Activated CD8-positive, alpha-beta T cell treated with anti-CD3 and anti-CD28 coated beads, Interleukin-2, amount 10 ng/mL, durations not matched to agents 7 days and 5 days (primary cell): ENCODE measurements at places on chromosomes 3 and 15.

- DNase-seq = no peak
Measured at GRCh38 chr3:9721015-9721699, 10.4 kb upstream of the BRPF1 start.

DNA sequence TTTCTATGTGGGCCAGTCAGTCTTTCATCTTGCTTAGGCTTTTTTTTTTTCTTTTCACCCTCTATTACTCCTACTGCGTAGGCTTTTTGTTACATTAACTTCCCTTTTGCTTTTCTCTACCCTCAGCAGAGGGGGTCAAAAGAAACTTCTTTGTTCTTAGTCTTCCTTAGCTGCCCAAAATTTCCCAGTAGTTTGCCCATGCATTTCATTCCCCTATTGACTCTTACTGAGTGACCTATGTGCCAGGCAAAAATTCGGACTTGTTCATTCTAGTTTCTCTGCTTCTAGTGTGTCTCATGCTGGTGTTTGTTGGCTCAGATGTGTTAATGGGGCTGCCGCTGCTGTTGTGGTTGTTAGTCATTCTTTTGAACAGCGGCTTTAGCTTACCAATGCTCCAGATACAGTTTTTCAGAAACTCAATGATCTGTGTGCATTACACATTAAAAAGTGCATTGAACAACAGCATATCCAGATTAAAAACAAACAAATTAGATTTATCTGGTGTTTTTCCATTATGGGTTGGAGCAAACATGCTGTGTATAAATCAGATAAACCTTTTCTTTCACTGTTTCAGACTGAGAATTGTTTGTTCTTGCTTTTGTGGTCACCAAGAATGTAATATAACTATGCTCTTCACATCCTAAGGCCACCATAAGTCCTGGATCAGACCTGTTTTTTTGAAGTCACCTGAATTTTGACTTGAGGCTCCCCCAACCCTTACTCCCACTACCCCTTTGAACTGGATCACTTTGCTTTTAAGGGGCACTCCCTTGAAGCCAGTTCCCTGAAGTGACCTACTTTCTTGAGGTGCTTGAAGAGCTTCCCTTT lies 43.1 kb downstream of the PDE8A start:
- DNase-seq = no peak

- DNase-seq = no peak
Measured at GRCh38 chr3:73296859-73297258, 235.4 kb downstream of the EBLN2 start.

GRCh38 chr3:53167418-53168174 lies 6.6 kb downstream of the PRKCD start:
- no peak for DNase-seq

DNA sequence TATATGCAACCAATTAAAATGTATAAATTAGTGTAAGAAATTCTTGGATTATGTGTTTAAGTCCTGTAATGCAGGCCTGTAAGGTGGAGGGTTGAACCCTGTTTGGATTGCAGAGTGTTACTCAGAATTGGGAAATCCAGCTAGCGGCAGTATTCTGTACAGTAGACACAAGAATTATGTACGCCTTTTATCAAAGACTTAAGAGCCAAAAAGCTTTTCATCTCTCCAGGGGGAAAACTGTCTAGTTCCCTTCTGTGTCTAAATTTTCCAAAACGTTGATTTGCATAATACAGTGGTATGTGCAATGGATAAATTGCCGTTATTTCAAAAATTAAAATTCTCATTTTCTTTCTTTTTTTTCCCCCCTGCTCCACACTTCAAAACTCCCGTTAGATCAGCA lies 65.4 kb upstream of the ACAD9 start:
- no peak for DNase-seq

- DNase-seq = no peak
Measured at GRCh38 chr3:172315401-172316091, 132.7 kb downstream of the GHSR start.

DNA sequence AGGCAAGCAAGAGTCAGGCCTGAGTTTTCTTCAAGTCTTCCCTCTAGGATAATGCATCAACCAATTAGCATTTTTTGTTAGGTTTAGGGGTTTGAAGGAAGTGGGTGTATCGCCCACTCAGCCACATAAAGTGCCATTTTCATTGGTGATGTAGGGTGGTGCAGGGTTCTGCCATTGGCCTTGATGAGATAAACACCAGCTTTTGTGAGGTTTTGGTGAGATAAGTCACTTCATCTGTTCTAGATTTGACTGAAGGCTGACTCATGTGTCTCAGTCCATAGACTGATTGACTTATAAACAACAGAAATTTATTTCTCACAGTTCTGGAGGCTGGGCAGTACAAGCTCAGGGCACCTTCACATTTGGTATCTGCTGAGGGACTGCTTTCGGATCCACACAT lies 84.5 kb upstream of the C3orf80 start:
- DNase-seq = no peak

DNA sequence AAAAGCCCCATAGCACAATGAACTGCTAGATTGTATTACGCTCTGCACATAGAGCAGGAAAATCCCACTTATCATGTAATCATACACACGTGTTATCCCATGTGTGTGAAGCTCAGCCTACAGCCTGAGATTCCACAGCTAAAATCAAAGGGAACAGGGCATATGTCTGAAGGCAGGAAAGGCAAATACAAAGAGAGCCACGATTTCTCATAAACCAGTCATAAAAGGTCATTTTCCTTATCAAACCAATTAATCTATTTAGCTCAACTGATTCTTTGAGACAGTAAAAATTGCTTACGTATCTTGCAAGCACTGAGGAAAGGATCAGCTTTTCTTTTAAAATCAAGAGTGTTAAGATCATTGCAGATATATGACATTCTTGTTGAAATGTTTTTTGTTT lies 199.5 kb upstream of the TBL1XR1 start:
- no peak for DNase-seq

DNA sequence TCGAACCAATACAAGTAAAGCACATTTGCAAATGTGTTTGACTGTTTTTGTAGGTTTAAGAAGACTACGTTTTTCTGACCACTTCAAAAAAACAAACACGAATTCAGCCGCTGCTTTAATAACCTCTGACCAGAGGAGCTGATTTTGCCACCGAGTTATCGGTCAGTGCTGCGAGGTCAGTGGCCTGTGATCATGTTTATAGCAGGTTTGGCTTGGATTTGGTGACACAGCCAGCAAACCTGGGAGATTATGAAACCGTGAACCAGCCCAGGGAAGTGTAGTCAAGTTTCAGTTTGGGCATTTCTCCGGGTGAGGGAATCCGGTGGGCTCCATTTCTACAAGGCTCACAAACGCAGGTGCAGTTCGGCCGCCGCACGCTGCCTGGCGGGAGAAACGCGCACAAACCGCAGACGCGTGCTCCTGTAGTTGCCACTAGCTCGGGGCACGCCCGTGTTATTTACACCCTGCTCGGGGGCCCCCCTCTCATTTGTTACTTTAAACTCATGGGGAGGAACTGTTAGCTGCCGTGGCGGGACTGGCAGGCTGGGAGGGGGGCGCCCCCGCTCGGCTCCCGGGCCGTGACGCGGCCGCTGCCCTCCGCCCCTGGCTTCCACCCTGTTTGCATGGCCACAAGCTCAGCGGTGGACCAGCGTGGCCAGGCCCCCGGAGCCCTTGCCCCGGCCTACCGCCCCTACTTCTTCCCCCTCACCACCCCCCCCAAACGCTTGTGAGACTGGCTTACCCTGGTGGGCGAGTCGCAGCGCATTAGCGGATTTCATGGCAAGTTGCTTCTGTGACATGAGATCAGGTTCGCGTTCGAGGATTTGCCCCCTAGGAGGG lies 13.6 kb upstream of the ONECUT1 start:
- DNase-seq = no peak
